ENCODE measurements at places on chromosomes 7 and 10.

GRCh38 chr10:8070440-8070839 lies 16.0 kb downstream of the GATA3 start:
- DNase-seq, result no peak

DNA sequence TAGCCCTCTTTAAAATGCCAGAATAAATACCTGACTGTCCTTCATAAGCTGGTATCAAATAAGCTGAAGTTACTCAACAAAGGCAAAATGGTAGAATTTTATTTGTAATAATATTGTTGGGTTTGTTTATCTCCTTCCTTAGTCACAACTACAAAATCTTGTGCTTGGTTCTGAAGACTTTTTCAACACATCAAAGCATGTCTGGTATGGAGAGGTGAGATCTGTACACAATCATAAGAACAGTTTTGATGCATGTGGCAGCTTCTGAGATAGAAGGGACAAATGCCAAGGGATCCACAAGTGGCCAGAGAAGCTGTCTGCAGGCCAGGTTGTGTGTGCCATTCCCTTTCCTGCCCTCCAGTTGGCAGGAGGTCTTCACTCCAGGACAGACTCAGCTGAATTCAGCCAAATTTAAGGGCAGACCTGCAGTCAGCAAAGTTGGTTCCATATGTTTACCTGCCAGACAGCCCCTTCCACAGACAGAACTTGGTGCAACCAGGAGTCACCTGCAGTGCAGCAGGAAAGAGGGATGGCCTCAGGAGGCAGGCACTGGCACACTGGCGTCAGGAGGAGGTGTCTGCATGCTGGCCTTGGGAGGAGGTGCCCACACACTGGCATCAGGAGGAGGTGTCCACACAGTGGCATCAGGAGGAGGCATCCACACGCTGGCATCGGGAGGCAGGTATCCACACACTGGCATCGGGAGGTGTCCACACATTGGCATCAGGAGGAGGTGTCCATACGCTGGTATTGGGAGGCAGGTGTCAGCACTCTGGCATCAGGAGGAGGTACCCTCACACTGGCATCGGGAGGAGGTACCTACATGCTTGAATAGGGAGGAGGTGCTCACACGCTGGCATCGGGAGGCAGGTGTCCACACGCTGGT lies 93.1 kb upstream of the IKZF1 start:
- no peak for DNase-seq

- no peak for DNase-seq
Observed at GRCh38 chr7:154375956-154376355, 323.8 kb downstream of the DPP6 start.

DNA sequence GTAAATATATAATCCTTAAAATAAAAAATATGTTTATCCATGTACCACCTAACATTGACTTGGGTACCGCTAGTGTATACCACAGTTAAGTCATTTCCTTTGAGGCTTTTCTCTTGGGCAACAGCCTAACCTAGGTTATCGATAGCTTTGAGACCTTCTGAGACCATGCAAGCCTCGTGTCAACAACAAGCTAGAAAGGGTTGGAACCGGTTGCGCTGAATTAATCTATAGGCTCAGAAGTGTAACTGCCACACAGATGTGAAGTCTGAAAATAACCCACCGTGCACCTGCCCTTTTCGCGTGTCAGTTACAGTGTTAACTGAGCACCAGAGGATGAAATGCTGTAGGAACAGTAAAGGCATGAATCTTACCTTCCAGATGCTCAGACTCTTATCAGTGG lies 59.8 kb downstream of the ARID5B start:
- DNase-seq, result no peak

DNA sequence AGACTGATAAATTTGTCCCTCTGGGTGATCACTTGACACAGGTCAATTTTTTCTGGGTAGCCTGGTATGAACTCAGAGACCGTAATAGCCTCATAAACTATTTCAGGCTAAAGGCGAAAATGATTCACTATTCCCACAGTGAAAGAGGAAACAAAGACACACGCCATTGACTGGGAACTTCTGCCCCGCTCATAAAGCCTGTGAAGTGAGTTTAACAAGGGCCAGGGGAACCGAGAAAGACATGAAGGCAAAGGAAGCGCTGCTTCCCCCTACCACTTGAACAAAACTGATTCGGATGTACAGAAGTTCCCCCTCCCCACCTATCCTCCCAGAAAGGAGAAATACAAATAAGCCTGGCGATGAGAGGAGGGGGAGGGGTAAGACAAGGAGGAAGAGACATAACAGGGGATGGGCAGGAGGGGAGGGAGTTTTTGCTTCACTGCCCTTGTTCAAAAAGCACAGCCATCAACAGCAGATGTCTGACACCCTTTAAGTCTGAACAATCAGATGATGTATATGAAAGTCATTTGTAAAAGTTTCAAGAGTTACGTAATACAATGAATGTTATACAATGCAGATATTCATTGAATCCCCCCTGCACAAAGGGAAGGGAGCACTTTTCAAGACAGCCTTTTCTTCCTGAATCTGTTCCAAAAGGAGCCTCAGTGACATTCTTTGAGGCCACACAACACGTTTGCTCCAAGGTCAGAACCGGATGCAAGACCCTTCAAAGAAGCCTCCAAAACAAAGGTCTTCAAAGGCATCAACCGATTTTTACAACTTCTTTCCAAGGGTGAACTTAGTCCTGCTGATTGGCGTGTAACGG lies 734 bp downstream of the ABCB4 start:
- DNase-seq, result no peak

DNA sequence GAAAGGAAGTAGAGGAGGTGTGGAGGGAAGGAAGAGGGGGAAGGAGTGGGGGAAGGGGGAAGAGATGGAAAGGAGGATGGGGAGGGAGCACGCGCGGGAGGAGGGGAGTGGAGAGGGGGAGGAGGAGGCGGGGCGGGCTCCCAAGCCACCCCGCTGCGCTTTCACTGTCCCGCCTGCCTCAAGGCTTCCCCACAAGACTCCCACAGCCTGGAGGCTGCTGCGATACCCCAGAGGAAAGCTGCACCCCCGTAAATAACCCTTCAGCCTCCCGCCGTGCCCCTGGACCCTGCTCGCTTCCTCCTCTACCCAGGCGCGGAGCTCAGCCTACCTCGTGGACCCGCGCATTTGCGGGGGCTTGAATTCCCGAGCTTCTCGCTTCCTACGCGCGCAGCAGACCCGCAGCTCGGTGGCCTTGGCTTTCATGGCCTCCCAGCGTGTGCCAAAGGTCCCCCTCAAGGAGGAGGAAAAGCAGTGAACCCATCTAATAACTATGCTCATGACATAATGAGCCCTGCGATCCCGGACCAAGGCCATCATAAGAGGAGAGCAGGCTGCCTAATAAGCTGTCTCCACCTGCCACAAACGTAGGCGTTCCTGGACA lies at the start of gene C10orf67:
C10orf67 (minus strand) TSS at position 557 of the 601 bp plus-strand sequence; CDS start at position 534, 23 bp downstream.
- DNase-seq, result no peak

GRCh38 chr10:27531336-27531847 lies 27.3 kb downstream of the RAB18 start:
- DNase-seq, result no peak

GRCh38 chr10:16756561-16757221 lies 60.5 kb downstream of the RSU1 start:
- no peak for DNase-seq

- DNase-seq, result no peak
Observed at GRCh38 chr10:95440756-95441546, 120.2 kb downstream of the SORBS1 start.

GRCh38 chr7:46459942-46460341 lies 538.9 kb upstream of the IGFBP3 start:
- DNase-seq, result no peak

- no peak for DNase-seq
Observed at GRCh38 chr10:7258948-7259523, 151.8 kb downstream of the SFMBT2 start.

DNA sequence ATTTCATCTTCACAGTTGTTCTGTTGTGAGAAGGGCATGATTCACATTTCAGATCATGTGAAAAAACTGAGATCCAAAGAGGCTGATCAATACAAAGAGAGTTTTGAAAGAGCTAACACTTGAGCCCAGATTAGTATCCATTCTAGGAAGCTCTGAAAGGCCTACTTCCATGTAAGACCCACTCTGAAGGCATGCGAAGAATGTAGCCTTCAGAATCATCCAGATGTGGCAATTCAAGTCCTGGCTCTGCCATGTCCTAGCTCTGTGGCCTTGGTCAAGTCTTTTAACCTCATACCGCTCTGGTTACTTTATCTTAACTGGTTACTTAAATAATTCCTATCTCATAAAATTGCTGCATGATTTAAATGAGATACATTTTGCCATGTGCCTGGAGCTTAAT lies 111.1 kb downstream of the FZD1 start:
- DNase-seq, result no peak

DNA sequence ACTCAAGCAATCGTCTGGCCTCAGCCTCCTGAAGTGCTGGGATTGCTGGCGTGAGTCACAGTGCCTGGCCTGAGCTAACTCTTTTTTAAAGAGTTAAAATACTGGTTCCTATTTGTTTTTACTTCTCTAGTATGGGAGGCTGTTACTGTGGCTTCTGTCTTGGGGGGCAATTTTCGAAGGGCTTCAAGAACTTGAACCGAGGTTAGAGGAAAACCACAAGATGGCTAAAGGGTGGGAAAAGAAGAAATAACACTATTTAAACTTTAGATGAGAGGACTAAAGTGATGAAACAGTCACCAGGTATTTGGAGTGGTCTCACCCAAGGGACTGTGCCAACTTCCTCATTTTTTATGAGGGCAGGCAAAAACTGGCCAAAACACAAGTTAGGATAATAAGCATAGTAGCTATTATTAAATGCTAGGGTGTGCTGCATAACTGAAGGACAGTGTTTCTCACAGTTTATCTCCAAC lies 17.8 kb downstream of the MET start:
- DNase-seq, result no peak

DNA sequence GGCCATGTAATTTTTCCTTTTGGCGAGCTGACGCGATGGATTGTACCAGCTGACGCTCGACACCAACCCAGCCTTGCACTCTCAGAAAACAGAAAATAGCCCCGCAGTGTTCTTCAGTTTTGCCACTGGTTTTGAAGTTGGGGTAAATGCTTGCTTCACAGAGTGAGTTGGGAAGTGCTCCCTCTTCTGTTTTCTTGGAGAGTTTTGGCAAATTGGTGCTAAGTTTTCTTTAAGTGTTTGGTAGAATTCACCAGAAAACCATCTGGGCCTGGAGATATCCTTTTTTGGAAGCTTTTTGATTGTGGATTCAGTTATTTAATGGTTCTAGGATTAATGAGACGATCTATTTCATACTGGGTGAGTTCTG lies 252.8 kb downstream of the ELFN1 start:
- no peak for DNase-seq

GRCh38 chr10:21517134-21518031 lies 8.1 kb downstream of the SKIDA1 start:
- no peak for DNase-seq

GRCh38 chr7:156662277-156662676 lies 21.7 kb downstream of the RNF32 start:
- DNase-seq, result no peak

GRCh38 chr7:46173476-46174195 lies 252.6 kb upstream of the IGFBP3 start:
- no peak for DNase-seq

DNA sequence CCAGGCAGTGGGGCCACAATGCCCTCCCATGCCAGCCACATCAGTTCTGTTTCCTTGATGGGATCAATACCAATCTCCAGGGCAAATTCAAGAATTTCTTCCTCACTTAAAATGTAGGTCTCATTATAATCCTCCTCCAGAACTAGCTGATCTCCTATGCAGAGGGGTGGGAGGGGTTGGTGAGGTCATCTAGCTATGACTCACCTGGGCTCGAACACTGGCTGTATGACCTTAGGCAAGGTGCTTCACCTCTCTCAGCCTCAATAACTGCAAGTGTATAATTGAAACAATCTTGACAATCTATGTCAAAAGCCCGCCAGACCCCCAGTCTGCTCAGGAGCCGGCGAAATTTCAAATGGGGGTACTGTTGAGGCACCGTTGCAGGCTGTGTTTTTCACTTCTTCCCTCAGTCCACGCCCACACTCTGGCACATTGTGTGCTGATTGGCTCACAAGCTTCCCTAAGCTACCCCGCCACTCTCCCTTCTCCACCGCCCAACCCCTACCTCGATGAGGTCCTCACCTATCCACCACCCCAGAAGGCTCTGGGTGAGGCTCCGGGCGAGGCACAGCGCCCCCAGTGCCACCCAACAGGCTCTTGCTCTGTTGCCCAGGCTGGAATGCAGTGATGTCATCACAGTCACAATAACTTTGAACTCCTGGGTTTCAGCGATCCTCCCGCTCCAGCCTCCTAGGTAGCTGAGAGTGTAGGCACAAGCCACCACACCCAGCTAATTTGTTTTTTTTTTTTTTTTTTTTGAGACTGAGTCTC lies 70.5 kb downstream of the ZNF22 start:
- DNase-seq, result no peak

DNA sequence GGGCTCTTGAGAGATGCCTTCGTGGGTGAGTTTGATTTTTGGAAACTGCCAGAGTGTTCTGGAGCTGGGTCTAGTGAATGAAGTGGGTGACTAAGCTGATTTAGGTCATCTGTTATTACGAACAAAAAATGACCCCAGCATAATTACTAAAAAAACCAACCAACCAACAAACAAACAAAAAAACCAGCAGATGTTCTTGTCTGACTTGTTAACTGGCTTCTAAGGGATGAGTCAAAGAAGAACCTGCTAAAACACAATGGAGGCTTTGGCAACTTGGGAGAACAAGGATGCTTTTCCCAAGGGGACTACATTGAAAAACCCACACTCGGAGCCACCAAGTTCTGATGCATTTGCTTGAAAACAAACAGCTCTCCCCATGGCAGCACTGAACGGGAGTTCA lies 11.5 kb downstream of the TACR2 start:
- DNase-seq, result no peak

- no peak for DNase-seq
Observed at GRCh38 chr10:49285232-49285631, 13.7 kb upstream of the C10orf71 start.

DNA sequence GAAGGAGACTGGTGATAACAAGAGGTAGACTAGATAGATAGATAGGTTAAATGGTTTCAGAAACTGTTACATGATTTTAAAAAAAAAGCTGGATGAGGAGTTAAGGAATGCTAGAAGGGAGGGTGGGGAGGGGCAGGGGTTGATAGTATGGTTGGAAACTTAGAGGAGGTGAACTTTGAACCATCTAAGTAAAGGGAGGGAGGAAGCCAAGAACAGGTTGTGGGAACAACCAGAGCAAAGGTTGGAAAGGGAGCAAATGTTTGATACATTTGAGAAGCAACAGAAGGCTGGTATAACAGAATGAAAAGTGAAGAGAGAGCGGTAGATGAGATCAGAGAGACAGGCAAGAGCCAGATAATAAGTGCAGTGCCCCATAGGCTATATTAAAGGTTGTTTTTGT lies 224.8 kb downstream of the FOXP2 start:
- DNase-seq, result no peak

- no peak for DNase-seq
Observed at GRCh38 chr7:102047167-102047566, 229.7 kb downstream of the CUX1 start.

GRCh38 chr10:118463740-118464139 lies 121.6 kb upstream of the FAM204A start:
- DNase-seq, result no peak

DNA sequence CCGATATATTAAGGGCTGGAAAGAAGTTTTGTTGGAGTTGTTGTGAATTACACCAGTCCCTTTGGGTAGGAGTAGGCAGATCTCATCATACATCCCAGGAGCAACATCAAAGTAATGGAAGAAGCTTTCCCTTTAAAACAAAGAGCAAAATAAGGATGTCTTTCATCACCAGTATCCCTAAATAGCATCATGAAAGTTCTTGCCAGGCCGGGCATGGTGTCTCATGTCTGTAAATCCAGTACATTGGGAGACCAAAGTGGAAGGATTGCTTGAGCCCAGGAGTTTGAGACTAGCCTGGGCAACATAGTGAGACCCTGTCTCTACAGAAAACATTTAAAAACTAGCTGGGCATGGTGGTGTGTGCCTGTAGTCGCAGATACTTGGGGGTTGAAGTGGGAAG lies 38.7 kb downstream of the LRRC20 start:
- DNase-seq, result no peak
